Kidney glomerular epithelial cell (primary cell): ENCODE measurements at places on chromosomes 4 and X.

- no peak for DNase-seq
Measured at GRCh38 chrX:10047133-10047532, 80.0 kb downstream of the CLDN34 start.

GRCh38 chr4:2733844-2734574, 22.1 kb downstream of the TNIP2 start:
- no peak for DNase-seq

GRCh38 chr4:151797131-151797530, 36.3 kb upstream of the GATB start:
- DNase-seq = no peak

DNA sequence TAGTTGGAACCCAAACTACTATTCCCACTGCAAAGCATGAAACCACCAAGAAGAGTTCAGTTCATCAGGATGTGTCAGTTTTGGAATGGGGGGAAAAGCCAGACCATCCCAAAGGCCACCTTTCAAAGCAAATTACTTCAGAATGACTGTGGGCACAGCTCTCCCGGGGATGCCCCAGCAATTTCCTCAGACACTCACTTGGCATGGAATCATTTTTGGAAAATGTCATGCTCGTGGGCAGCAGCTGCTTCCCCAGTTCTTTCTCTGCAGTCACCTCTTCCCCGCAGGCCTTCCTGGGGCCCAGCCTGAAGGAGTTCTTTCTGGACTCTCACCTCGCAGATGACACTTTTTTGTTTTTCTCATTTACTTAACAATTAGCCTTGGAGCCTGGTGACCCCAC, 350.3 kb downstream of the NR3C2 start:
- no peak for DNase-seq

DNA sequence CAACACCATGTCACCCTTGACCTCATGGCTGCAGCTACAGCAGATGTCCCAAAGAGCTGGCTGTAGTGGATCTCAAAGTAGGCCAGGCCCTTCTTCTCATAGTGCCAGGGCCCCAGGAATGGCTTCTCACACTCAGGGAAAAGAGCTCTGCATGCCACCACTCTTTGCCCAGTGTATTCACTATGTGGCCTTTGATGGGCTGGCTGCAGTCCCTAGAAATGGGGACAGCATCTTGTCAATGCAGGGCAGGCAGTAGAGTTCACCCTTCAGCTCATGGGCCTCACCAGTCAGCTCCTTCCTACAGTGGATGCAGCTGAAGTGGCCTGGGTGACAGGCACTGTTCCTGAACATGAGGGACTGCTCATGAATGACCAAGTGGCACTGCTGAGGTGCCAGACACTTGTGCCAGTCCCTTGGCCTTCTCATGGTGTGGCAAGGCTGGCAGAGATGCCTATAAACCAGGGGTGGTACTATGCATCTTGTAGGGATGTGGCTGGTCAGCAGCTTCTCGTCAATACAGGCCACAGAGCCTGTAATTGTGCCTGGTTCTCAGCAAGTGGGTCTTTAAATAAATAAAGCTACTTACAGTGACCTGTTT, 178.9 kb downstream of the ARAP2 start:
- DNase-seq = no peak

- no peak for DNase-seq
Measured at GRCh38 chr4:98423009-98423408, 161.8 kb downstream of the RAP1GDS1 start.

DNA sequence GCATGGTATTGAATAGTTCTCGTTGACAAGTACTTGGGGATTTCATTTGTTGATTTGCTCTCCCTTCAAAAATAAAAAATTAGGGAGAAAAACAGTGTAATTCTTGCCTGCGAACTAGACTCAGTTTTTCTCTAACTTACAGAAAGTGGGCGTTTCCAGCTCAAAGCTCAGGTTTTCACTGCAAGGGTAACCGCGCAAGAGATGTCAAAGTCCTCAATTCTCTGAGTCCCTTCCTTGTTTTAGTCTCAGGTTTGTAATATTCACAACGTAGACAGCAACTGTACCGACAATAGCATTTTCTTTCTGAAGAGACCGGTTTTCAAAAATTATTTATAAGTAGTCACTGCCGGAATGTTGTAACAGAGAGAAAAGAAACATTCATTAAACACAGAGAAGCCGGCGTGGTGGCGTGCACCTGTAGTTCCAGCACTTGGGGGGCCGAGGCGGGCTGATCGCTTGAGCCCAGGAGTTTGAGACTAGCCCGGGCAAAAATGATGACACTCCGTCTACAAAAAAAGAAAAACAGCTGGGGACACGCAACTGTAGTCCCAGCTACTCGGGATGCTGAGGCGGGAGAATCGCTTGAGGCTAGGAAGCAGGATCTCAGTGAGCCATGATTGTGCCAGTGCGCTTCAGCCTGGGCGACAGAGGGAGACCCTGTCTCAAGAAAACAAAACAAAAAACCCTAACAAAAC, 774 bp downstream of the ZCCHC4 start:
- DNase-seq = peak; percentile 13

DNA sequence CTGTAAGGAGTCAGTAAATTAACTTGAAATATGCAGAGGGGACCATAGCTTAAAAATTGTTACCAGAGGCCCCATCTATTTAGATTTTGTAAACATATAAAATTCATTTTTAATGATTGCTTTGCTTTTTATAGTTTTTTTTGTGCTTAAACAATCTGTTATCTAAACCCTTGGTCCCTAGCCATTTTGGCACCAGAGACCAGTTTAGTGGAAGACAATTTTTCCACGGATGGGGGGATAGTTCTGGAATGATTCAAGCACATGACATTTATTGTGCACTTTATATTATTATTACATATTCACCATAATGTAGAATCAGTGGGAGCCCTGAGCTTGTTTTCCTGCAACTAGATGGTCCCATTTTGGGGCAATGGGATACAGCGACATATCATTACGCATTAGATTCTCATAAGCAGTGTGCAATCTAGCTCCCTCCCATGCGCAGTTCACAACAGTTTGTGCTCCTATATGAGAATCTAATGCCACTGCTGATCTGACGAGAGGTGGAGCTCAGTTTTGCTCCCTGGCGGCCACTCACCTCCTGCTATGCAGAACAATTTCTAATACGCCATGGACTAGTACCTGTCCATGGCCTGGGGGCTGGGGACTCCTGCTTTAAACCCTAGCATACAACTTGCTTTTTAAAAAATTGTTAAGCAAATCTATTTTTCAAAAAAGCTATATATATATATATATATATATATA, 5.9 kb downstream of the ZXDA start:
- DNase-seq = no peak

DNA sequence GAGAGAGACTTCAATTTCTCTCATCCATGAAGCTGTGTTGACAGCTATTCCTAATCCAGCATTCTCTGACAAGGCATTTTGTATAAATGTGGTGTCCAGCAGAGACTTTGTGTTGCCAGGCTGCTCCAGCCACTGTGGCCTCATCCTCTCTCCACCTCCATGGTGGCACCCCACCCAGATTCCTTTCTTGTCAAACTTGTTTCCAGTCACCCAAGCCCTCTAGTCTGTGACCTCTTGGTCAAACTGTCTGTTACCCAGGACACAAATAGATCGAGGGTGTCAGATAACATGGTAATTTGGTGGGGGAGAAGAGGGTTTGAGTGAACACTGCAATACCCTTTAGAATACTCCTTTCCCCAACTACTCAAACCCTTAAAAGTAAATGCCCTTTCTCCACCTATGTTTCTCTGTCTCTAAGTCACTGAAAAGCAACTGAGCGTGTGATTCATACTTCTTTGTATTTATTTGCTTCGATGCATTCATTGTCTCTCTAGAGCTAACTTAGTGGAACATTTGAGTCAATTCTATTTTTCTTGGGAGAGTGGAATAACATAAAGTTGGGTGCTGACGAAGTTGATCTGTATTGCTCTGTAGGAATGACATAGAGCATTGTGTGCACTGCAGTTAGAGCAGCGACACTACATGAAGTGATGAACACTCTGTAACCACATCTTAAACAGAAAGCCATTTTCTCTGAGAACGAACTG, 13.7 kb downstream of the PITX2 start:
- DNase-seq = peak; percentile 64

- no peak for DNase-seq
Measured at GRCh38 chrX:77572322-77572721, 125.1 kb downstream of the FGF16 start.

GRCh38 chr4:91958596-91958995, 345.2 kb upstream of the GRID2 start:
- no peak for DNase-seq

- no peak for DNase-seq
Measured at GRCh38 chr4:186172546-186172945, 18.8 kb upstream of the CYP4V2 start.

DNA sequence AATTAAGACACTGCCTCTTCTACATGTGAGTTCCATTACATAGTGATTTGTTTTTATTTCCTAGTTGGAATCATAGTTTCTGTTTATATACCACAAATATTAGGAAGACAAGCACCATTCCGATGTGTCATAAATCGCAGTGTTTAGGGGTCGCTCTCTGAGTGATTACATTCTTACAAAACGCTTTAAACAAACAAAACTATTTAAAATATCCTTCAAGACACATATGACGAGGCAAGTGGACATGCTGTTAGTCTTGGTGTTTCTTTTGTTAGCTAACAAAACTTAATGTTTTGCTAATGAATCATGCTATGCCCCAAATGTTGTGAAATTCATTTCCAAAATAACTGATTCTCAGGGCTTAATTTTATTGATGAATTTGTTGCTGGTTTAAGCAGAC, 1219.3 kb upstream of the PRKX start:
- DNase-seq = no peak

DNA sequence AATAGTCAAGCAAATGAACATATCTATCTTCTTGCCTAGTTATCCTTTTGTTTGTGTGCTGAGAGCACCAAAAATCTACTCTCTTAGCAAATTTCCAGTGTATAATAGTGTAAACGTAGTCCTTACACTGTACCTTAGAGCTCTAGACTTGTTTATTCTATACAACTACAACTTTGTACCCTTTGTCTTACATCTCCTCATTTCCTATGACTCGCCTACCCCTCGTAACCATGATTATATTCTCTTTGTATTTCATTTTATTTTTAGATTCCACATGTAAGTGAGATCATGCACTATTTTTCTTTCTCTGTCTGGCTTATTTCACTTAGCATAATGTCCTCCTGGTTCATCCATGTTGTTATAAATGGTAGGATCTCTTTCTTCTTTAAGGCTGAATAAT, 37.6 kb downstream of the MAGEB5 start:
- no peak for DNase-seq

- DNase-seq = no peak
Measured at GRCh38 chr4:54657551-54658251, at the start of gene KIT. KIT (plus strand) TSS chr4:54657957; CDS start chr4:54658015, 58 bp downstream.

DNA sequence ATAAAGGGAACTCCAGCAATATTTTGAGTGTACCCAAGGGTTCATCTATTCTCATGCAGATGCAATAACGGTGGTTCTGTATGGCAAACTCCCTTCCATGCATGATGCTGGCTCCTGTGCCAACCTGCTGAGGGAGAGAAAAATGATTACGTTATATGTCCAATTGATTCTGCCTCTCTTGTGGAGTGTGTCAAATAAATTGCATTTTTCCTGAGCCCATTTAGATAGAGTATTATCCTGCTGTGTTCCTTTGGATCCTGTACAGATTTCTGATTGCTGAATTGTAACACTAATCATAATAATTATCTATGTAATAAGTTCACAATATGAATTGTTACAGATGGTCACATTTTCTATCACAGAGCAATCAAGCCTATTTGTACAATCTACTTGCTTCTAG, 821.7 kb downstream of the C4orf33 start:
- no peak for DNase-seq

DNA sequence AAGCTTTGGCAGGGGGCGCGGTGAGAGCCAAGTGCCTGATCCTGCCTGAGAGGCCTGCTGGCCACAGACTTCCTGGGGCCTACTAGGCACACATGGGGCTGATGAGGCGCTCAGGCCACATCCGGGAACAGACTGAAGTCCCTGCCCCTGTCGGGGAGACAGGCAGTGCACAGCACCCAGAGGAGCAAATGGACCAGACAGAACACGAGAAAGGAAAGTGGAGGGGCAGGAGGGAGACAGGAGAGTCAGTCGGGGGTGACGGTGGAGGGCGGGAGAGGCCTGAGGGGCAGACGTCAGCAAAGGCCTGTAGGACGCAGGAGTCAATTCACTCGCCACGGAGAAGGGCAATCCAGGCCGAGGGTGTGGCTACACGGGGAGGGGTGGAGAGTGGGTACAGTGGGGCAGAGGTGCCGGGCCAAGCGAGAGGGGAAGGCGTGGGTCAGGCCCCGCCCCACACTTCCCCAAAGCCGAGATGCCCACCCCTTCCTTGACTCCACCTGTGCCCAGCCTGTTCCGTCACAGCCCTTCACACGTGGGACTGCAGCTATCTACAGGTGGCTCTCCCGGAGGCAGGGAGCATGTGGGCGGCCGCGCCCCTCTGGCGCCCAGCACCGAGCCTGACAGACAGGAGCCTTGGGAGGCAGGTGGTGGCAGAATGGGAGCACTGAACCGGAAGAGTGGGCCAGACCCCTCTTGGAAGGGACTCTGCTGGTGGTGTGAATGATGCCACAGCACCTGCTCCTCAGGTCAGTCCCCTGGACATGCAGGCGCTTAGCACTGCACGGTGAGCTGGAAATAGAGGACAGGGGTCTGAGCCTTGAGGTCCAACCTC, 20.5 kb downstream of the NOP14 start:
- DNase-seq = no peak

DNA sequence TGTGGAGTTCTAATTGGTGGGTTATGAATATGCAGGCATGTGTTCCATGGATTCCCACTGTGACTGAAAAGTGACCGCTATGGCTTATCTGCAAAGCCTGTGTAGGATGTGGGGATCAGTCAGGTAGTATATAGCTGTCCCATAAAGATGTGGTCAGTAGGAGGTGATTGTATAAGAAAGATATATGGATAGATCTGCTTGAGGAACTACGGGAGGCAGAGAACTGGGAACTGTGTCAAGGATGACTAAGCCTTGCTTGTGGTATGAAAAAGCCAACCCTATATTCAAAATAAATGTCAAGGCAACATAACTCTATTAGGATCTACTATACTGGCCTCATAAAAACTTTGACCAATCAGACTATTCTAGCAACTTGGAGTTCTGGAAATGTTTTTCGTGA, 185.2 kb downstream of the KLHL4 start:
- DNase-seq = no peak

DNA sequence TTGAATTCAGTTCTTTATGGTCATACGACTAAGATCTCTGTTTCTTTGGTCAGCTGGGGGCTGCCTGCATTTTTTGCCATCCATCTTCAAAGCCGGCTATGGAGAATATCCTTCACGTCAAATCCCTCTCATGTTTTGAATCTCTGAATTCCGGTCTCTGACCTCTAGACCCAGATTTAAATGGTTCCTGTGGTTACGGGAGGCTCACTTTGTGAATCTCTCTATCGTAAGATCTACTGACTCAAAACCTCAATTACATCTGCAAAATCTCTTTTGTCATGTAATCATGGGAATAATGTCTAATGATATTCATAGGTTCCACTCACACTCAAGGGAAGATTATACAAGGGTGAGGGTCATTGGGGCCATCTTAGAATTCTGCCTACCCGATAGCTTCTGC, 5.7 kb upstream of the MPC1L start:
- no peak for DNase-seq

DNA sequence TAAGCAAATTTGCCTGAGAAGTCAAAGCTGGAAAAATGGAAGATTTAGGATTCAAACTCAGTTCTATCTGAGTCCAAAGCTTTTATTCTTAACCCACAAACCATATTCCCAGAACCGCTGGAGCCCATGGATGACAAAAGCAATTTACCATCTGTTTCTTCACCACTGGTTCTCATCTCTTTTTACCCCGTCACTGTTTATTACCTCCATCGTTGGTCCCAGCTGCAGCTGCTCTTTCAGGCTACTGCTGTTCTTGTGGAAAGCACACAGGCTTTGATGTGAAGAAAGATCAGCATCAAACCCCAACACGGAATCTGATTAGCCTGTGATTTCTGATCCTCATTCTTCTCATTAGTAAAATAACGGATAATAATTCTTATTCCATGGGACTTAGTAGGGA, 9.5 kb downstream of the FBXO8 start:
- no peak for DNase-seq
